ENCODE measurements at places on chromosomes 1 and 21.

GRCh38 chr1:211643324-211644212, 31.9 kb downstream of the NEK2 start:
- DNase-seq: no peak

- DNase-seq: no peak
These were observed 289.2 kb upstream of the RUNX1 start for GRCh38 chr21:35338281-35338680.

DNA sequence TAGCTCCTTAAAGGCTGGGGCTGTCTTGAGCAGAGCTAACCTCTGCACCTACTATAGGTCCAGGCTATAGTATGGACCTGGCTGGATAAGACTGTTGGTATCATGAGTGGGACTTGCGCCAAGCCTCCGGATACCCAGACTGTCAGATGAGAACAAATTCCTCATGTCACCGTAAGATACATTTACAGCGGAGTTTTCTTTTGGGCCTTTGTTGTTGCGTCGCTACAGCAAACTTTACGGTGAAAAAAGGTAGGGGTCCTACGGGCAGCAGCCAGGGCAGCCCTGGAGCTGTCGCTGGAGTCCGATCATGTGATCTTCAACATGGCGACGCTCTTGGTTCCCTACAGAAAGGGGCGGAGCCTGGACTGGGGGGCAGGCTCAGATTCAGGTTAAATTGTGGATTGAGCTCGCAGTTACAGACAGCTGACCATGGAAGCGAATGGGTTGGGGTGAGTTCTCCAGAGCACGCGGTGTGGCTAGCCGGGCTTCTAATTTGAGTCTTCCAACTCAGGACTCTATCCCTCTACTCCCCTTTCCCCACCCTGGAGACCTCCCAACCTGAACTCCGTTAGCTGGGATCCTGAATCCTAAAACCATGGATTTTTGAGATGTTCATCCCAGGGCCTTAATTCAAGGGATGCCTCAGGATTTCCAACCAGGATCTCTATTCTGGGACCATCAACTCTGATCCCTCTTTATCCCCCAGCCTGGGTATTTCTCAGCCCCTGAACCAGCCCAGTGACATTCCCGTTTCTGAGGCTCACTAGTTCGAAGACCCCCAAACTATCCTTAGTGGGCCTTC, at the start of gene UROD:
Gene UROD, plus strand, starts transcription at position 418 of the 802 bp plus-strand sequence. Its CDS starts 12 bp downstream, at position 430.
- DNase-seq: peak; percentile 79

DNA sequence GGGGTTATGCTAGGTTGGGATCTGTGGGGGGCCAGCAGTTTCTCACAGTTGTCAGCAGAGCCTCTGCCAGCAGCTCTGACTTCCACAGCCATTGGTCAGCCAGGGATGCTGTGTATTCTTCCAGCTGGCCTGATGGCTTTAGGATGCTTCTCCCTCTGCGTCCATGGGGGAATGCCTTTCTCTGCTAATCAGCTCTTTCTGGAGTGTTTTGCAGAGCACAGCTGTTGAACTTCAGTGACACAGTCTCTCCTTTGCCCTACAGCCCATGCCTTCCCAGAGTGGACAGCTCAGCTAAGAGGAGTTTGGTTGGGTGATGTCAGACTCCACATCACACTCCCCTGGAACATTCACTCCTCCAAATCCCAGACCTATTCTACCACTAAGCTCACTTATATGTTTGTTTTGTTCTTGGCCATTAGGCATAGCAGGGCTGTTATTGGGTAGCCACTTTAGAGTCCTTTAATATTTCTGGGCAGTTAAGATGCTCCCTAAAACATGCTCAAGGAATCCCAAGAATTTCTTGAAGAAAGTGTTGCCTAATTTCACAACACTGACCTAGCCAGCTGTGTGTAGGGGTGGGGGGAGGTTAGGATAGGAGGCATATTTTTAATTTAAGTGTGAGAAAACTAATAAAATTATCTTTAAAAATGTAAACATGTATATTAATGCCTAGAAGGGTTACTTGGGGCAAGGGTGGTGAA, 75.3 kb upstream of the KIAA0040 start:
- no peak for DNase-seq

DNA sequence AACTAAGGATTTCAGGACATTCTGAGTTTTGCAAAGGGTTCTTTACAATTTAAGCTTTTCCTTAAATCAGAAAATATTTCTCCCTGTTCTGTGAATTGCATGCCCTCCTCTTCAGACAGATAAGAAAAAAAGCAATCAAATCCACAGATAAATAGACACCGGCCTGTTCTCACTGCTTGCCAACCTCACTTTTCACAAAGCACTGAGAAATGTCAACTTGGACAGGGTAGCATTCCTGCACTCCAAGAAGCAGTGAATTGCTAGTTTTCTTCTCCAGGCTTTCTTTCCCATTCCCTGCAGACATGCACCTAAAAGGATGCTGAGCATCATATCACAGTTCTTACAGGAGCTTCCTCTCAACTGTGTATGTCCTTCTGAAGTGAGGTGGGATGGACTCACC, 226.0 kb downstream of the CHRM3 start:
- DNase-seq: no peak

DNA sequence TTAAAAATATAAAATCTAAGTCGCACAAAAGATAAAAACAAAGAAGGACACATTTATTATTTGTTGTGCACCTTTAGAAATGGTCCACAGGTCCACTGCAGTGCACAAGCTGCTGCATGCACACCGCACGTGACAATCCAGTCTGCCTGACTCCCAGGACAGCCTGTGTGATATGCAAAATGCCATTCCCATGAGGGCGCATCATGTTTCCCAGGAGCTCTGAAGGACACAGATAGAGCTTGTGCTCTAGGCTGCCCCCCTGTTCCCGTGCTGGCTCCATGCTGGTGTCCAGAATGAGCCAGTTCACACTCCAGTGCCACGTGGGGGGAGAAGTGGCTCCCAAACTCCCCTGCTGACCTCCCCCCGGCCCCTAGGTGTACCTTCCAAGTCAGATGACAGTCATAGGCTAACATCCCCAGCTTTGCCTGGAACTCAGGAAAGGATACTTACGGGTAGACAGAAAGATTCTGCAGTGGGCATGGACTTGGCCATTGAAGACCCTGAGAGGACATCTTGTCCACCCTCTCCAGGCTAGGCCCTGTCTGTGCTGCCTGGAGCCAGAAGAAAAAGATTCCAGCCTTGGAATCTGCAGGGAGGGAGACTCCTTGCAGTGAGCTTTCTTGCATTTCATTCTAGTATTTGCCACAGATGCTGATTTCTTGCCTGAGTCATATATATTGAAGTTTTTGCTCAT, 26.3 kb downstream of the RAB7B start:
- no peak for DNase-seq

GRCh38 chr1:197807216-197807615, 31.9 kb upstream of the DENND1B start:
- no peak for DNase-seq

- no peak for DNase-seq
These were observed 482.1 kb upstream of the ADAMTS5 start for GRCh38 chr21:27448960-27449359.

DNA sequence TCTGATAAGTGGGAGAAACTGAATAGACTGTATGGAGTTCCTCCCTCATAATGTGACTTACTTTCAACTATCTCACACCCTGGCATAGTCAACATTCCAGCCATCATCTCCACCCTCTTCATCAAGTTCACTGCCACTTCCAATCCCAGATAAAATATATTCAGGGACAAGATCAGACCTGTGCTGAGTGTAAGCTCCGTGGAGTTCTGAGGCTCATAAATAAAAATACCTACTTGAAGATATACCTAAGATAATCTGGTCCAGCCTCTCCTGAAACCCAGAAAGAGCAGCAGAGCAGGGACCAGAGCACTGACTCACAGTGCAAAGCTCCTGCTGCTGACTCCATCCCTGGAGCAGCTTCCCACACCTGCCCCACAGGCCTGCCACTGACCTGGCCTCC, 1.7 kb upstream of the LCE7A start:
- no peak for DNase-seq

DNA sequence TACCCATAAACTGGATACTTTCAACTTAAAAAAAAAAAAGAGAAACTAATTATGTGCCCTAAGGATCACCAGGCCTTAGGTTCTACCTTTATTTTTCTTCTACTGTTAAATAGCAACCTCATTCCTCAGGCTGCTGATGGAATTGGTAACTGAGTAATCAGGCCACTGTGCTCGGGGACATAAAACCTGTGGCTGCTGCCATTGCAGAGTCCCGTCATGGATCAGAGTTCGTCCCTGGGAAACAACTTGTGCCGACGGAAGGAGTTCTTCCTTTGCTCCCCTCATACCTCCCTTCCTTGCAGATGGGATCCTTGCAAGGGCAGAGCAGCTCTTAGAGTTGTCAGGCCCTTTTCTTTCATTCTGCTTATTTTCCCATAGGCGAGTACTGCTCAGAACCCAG, 123.6 kb downstream of the PBX1 start:
- DNase-seq: no peak

- DNase-seq: no peak
These were observed 35.8 kb downstream of the EVI5 start for GRCh38 chr1:92749024-92749634.

DNA sequence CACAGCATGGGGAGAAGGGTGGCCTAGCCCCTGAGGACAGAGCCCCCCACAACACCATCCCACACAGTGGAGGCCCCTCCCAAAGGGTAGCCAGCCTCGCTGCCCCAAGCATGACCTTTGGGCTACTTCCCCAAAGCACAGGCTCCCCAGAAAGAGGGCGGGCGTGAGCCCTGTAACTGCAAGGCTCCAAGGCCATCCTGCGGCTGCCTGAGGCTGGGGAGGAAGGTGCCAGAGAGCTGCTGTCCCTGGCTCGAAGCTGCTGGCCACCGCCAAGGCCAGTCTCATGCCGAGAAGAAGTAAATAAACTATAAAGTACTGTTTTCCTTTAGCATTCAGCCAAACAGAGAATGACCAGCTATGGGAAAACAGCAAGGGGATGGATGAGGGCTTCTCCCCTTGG, 27.5 kb downstream of the UBASH3A start:
- DNase-seq: no peak

DNA sequence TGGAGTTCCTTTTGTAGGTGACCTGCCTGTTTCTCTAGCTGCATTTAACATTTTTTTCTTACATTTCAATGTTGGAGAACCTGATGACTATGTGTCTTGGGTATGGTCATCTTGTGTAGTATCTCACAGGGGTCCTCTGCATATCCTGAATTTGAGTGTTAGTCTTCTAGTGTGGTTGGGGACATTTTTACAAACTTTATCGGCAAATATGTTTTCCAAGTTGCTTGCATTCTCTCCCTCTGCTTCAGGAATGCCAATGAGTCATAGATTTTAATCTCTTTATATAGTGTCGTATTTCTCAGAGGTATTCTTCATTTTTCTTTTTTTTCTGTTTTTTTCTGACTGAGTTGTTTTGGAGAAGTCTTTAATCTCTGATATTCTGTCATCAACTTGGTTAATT, 684.0 kb downstream of the NCAM2 start:
- DNase-seq: no peak

- DNase-seq: peak; percentile 29
These were observed 4.9 kb upstream of the SHISA4 start for GRCh38 chr1:201883786-201884185.

- no peak for DNase-seq
These were observed 164.9 kb upstream of the L1TD1 start for GRCh38 chr1:62029704-62030103.

- DNase-seq: no peak
These were observed 30.7 kb upstream of the CD34 start for GRCh38 chr1:207941665-207942064.

- no peak for DNase-seq
These were observed 71.0 kb downstream of the ACTL8 start for GRCh38 chr1:17826165-17826488.

- no peak for DNase-seq
These were observed 139.6 kb downstream of the SLC35F3 start for GRCh38 chr1:234044079-234044478.

DNA sequence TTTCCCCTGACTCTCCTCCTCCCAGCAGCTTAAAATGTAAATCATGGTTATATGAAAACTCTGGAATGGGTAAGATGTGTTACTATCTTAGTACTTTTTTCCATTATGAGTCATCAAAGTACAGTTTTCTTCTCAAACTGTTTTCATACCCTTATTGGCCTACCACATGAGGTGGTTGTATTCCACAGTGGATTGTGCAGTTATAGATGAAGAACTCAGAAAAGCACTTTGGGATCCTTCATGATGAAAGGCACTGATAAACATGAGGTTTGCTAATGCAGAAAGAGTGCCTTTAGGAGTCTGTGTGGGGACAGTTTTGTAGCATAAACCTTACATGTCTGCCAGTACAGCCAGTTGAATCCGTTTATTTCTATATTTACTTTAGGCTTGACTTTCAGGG, 32.0 kb upstream of the MYOCOS start:
- DNase-seq: no peak

DNA sequence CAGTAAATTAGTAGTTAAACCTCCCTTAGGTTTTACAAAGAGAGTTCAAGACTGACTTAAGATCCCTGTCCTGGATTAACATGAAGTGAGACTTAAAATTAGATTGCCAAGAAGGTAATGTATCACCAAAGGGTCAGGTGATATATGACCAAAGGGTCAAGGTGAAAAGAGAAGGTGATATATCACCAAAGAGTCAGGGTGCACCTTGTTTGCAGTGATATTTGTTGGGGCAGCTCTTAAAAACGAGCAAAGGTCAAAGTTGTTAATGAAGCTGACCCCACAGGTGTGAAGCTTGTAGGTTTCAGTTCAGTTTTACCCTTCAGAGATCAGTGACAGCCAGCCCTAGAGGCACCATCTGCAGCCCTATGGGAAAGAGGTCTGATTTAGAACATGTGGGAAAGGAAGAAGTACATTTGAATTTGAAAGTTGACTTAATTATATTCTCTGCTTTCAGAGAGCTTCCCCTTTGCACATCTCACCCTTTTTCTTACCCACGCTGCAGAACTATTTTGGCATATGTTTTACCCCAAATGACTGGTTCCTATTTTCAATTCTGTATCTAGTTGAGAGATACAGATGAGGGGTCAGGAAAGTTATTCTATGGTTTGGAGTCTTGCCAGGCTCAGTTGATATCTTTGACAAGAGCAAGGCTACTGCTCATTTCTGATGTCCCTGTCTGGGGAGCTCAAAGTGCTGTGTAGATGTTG, 170.8 kb downstream of the S1PR1 start:
- DNase-seq: no peak

DNA sequence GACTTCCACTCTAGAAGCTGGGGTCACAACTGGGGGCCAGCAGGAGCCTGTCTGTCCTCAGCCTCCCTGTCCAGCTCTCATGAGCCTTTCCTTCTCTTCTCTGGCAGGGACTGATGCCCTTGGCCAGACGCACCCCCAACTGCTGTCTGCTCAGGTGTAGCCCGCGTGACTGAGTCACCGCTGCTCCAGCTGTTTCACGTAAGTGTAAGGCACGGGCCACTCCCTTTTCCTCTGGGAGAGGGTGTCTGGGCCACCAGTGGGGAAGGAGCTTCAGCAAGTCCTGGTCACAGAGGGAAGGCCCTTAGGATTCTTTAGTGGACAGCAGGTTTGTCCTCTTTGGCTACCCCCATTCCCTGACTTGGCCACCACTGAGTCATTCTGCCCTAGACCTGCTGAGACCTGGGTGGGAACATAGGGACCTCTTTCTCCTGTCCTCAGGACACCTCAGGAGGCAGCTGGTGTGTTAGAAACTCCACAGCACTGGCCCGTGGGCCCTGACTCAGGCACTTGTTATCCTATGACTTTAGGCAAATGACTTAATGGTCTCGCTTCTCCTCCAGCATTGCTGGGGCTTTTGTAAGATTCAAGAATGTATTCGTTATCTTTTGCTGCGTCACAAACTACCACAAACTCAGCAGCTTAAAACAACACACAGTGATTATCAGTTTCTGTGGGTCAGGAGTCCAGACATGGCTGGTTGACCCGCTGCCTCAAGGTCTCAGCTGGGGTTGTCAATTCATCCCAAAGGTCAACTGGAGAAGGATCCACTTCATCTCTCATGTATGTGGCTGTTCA, 64.8 kb downstream of the FAM163A start:
- no peak for DNase-seq

- DNase-seq: no peak
These were observed 8.2 kb downstream of the HAPLN2 start for GRCh38 chr1:156627313-156627880.

GRCh38 chr1:206657751-206658150, 22.4 kb downstream of the DYRK3 start:
- DNase-seq: no peak

Measured in memory B cell (primary cell).